ENCODE measurements at places on chromosomes 2 and 18.

GRCh38 chr18:564708-565561 is 15.2 kb upstream of the CETN1 start:
- DNase-seq = no peak

DNA sequence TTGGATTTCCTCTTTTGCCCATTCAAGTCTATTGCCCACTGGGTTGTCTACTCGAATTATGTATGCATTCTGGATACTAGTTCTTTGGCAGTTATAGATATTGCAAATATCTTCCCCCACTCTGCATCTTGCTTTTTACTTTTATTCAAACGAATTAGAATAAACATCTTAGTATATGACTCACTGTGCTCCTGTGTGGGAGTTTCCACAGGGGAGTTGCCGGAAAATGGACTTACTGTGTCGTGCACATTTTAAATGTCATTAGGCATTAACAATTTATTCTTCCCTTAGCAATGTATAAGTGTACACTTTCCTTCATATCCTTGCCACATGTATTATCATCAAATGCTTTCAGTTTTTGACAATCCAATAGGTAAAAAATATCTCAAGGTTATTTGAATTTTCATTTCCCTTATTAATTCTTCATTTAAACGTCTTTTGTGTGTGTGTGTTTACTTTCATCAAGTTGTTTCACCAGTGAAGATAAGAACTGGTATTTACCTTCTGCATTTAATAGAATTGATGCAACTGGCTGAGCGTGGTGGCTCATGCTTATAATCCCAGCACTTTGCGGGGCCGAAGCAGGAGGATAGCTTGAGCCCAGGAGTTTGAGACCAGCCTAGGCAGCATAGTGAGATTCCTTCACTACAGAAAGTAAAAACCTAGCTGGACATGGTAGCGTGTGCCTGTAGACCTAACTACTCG is 4.6 kb upstream of the UGT1A5 start:
- DNase-seq = no peak

GRCh38 chr2:235954281-235954680 is 213.9 kb downstream of the GBX2 start:
- no peak for DNase-seq

- DNase-seq = no peak
Observed at GRCh38 chr2:46493241-46493970, 14.0 kb downstream of the TMEM247 start.

GRCh38 chr2:725468-725867 is 48.3 kb upstream of the TMEM18 start:
- no peak for DNase-seq

DNA sequence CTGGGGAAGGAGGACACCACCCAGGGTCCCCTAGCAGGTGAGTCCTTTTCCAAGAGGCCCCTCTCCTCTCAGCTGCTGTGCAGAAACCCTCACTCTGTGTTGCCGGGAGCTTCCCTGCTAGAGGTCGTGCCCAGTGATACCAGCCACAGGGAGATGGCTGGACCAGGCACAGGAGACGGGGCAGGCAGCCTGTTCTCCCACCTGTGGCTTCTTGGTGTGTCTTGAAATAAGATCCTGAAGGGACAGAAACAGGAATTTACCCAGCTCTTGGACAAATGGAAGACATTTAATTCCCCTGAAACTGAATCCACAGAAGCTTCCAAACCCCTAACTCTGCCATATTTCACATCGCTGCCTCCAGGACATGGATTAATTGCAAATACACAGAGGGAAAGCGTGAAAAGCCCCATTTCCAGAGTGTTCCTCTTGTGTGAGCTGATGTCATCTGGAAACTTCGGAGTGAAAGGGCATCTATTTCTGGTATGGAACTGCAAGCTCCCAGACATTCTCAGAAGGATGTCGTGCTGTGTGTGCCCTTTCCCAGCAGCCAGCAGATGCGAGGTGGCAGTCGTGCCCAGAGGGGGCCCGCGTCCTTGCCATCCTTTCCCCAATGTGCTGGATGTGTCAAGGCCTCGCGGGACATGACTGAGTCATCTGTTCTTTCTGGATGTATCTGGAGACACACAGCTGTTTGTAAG is 177.7 kb downstream of the SEPTIN10 start:
- DNase-seq = no peak

- DNase-seq = no peak
Observed at GRCh38 chr2:140988597-140988996, 1142.2 kb downstream of the LRP1B start.

DNA sequence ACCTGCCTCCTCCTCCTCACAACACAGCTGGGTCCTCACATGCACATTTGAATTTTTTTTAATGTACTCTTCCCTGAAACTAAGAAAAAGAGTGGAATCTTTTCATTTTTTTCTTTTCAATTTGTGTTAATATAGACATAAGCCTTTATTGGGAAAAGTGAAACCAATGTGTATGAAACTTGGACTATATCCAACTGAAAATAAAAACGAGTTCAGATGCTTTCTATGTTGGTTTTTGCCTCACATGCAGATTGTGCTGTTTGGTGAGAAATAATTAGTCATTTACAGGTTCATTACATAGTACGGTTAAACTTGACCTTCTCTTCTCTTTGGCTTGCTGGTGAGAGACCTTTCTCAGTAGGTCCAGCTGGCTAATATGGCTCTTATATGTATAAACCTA is 515.2 kb upstream of the FANCL start:
- DNase-seq = no peak

GRCh38 chr2:85706063-85706462 is 11.9 kb downstream of the GNLY start:
- DNase-seq = no peak

GRCh38 chr2:3620834-3621233 is 25.9 kb downstream of the COLEC11 start:
- no peak for DNase-seq

DNA sequence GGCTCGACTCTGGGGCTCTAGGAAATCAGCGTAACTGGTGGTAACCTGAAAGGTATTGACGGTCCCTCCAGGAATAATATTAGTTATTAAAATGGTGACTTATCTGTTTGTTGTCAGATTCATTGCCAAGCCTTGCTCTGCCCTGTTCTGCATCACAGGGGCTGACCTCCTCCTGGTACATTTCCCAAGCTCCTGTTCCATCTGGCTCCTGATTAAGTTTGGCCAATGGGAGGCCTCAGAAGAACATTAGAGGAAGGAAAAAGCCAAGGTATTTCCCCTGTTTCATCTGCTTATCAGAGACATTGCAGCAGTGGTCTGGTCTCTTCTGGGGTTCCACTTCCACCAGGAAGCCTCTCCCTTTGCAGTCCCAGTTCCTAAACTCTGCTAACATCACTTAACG is 527.0 kb downstream of the TNS1 start:
- DNase-seq = no peak

DNA sequence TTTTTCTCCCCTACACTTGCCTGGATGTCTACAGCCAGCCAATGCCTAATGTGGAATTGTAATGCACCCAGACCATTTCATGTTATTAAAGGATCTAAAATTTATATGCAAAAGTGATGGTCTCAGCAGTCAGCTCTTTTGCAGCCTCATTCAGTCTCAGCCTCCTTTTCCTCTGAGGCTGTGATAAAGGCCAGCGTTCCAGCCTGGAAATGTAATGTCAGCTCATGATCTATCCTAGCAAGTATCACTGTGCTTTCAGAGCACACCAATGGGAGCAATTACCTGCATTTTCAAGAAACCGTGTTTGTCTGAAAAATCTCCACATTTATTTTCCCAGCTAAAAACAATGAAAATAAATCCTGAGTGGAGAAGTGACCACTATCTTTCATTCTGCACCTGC is 274.6 kb downstream of the CDH20 start:
- no peak for DNase-seq

- DNase-seq = no peak
Observed at GRCh38 chr2:430291-431040, 142.6 kb upstream of the ALKAL2 start.
